Skeletal muscle tissue (tissue), 5 donors: ENCODE measurements at places on chromosomes 12 and 14. TPM values are rescaled to one million over a fixed set of nuclear protein-coding genes. Genes with fewer than 3 reads are reported as not detected.

Gene PARPBP
- 4.7 TPM for total RNA-seq

Gene OASL
- total RNA-seq, result not detected

Gene HCAR2
- total RNA-seq, result 1.6 TPM

Gene PLEK2
- total RNA-seq, result 3.7 TPM

Gene KRT82
- total RNA-seq, result not detected

Gene ADIPOR2
- 35.5 TPM for total RNA-seq

Gene BATF
- total RNA-seq, result 1.0 TPM

Gene PGF
- total RNA-seq, result 8.9 TPM

Gene SLC17A8
- total RNA-seq, result under 0.01 TPM

Gene MYRFL
- under 0.01 TPM for total RNA-seq

Gene PRH1
- 31.8 TPM for total RNA-seq

Gene WIF1
- 1.0 TPM for total RNA-seq

Gene MYH6
- 2.1 TPM for total RNA-seq
